Lung microvascular endothelial cell (primary cell): ENCODE measurements at places on chromosomes 4 and X. TPM values are rescaled to one million over a fixed set of nuclear protein-coding genes. Genes with fewer than 3 reads are reported as not detected.

F11 gene
- not detected in 2 replicates for total RNA-seq

LRIT3 gene
- under 0.01 TPM in 1 of 2 replicates, not detected in the other for total RNA-seq

LRPAP1 gene
- total RNA-seq = 27.0 and 31.9 TPM in 2 replicates

SHROOM4 gene
- 22.9 and 27.6 TPM in 2 replicates for total RNA-seq

ACE2 gene
- total RNA-seq = not detected in 2 replicates

MTNR1A gene
- not detected in 2 replicates for total RNA-seq

SLC38A5 gene
- total RNA-seq = 4.2 and 12.2 TPM in 2 replicates

HSFX1 gene
- total RNA-seq = 0.20 and 0.22 TPM in 2 replicates

BEND2 gene
- not detected in 2 replicates for total RNA-seq

NIPAL1 gene
- under 0.01 and 0.20 TPM in 2 replicates for total RNA-seq

CFI gene
- 26.4 and 38.7 TPM in 2 replicates for total RNA-seq

NKX6-1 gene
- total RNA-seq = not detected in 2 replicates

PRDM8 gene
- 0.87 and 1.2 TPM in 2 replicates for total RNA-seq

SHROOM3 gene
- total RNA-seq = under 0.01 TPM in 2 replicates

TMEM47 gene
- total RNA-seq = 3.2 and 7.4 TPM in 2 replicates

ESX1 gene
- 2.6 TPM in 1 of 2 replicates, not detected in the other for total RNA-seq

FREM3 gene
- total RNA-seq = 0.22 and 0.60 TPM in 2 replicates

HTR2C gene
- not detected in 2 replicates for total RNA-seq
